ENCODE measurements at places on chromosomes 3 and 15.

DNA sequence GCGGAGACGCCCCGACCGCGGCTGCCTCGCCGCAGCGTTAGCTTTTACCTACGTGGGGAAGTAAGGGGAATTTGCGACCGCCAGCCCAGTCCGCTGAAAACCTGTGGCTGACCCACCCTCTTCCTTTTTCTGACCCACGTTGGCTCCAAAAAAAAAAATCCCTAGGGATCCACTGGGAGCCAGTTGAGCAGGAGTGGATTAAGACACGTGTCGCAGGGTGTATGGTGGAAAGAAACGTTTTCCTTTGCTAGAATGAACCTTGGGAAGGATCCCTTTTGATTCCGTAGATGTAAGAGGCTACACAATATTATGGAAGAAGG is 575 bp upstream of the PCYT1A start:
- DNase-seq, result no peak

DNA sequence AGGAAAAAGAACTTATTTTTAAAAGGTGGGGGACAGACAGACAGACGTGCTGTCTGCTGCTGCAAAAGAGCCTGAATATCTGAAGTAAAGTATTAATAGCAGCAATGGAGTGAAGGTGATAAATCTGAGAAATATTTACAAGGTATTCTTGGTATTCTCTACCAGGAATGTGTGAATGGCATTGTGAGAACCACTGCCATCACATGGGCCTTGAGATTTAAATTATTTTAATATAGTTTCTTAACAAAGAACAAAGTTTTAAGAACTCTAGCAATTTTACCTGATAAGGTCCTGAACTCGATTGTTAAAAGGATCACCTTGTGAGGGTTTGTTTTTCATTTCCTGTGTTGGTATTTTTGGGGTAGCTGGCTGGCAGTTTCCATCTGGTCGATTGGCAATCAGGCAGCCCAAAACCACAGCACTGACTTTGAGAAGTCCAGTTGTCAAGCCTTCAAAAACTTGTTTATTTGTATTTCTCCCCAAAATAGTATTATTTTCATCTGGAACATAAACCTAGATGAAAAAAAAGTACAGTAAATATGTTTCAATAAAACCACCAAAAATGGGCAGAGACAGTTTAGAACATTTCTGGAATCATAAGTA is 97.3 kb downstream of the ISL2 start:
- no peak for DNase-seq

DNA sequence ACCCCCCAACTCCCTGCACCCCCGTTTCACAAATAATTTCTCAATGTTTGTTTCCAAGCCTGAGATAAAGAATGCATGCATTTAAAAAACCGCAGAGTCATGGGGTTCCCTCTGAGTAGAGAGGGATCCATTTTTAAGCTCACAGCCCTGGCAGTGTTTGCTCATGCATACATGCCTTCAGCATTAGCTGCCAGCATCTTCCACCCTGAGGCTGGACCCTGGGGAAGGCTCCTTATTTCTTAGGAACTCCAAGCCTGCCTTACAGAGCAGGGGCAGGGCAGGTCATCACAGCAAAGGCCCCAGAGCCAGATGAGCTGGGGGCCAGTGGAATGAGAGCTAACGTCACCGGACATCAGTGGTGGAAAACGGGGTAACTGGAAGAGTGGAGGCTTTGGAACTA is 31.3 kb downstream of the TLE3 start:
- no peak for DNase-seq

DNA sequence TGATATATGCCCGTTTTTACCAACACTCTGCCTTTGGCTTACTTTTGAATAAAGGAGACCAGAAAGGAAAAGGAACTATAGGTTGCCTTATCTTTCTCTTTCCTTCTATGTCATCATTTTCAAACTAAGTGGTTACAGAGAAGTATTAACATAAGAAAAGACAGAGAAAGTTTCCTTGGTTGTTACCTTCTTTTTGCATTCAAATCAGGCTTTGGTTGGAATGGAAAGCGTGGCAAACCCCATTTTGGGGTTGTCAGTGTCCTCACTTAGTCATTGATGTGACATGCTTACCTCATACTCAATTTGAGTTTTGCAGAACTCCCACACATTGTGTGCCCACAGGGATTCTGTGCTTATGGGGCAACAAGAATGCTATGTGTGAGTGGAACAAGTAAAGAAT is 3.7 kb upstream of the THRB start:
- no peak for DNase-seq

GRCh38 chr15:99717161-99718009 is 15.9 kb downstream of the LYSMD4 start:
- DNase-seq, result no peak

GRCh38 chr15:67085818-67086636 is 20.6 kb downstream of the SMAD3 start:
- DNase-seq, result no peak

DNA sequence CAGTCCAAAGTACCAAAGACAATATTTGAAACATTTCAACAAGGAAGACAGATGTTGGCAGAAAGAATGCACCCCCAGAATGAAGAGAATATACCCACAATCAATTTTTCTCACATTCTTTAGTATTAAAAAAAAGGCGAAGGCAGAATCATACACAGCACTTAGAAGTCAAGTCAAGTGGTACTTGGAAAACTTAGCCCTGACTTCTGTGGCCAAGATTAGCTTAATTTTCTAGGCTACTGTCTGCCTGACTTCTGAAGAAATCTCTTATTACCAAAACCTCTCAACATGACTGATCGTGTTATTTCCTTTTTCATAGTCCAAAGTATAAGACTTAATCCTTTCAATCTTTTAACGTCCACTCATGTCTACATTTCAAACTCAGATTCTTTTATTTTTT is 60.7 kb downstream of the PBRM1 start:
- DNase-seq, result no peak

GRCh38 chr15:25242957-25243799 is 195.6 kb downstream of the UBE3A start:
- DNase-seq, result no peak

- DNase-seq, result no peak
These were observed 12.7 kb upstream of the OXSR1 start for GRCh38 chr3:38152609-38153008.

DNA sequence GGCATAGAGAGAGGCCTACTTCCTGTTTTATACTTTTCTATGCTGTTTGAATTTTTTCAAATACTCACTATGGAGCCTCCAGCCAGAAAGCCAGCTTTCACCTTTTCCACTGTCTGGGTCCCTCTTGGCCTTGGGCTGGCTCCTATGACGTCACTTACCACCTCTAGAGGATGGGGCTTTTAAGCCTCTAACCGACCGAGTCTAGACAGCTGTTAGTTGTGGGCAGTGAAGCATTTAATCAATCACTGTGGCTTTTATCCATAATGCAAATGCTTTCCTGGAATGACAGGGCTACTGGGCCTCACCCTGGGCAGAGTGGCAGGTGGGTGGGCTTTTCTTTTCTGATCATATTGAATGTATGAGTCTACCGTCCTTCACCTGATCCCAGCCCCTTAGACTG is 61.9 kb downstream of the LRRK1 start:
- DNase-seq, result no peak

DNA sequence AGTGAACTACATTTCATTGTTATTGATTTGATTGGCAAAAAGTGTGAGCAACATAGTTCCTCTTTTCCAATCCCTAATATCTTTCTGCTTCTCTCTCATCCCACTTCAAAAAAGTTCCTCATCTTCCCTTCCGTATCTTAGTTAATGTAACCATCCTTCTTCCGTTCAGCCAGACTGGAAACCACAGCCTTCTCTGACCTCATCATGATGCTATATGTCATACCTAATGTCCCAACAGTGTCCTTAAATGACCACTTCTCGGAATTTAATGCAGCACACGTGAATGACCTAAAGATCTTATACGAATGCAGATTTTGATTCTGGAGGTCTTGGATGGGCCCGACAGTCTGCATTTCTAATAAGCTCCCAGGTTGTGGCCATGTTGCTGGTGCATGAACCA is 320.3 kb upstream of the SATB1 start:
- DNase-seq, result no peak

- DNase-seq, result no peak
These were observed 3.6 kb upstream of the NMD3 start for GRCh38 chr3:161217496-161217895.

DNA sequence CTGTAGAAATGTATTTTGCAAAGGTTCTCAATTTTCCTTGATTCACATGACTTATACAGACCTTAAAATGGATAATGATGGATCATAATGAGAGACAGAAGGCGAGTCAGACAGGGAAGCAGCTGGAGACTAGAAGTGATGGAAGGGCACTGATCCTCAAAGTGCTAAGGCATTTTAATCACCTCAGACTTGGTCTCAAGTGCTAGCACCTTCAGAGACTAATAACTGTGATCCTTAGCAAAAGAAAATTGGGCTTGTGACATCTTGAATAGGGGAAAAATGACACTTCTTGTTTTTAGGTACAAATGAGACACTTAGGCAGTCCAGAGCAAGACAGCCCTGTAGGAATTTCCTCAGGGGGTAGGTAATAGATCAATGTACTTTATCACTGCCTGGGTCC is 1011.7 kb downstream of the SQOR start:
- no peak for DNase-seq

GRCh38 chr3:119598410-119599098 is 869 bp downstream of the PLA1A start:
- DNase-seq, result no peak

DNA sequence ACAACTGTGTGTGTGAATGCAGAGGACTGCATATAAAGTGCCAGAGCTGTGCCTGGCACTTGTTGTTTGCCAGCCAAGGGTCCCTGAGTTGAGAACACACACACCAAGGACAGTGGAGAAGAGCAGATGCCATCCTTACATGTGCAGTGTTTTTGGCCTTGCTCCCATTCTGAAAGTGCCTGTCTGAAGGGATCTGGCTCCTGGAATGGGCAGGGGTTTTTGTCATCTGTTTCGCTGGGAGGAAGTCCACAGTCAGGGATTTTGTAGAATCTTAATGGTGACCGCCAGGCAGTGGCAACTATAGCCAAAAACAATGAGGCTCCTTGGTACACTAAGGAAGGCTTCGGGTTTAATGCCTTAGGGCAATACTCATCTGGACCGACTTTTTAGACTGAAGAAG is 63.7 kb downstream of the DUT start:
- DNase-seq, result no peak

GRCh38 chr3:13714251-13714916 is 165.5 kb downstream of the FBLN2 start:
- DNase-seq, result no peak

DNA sequence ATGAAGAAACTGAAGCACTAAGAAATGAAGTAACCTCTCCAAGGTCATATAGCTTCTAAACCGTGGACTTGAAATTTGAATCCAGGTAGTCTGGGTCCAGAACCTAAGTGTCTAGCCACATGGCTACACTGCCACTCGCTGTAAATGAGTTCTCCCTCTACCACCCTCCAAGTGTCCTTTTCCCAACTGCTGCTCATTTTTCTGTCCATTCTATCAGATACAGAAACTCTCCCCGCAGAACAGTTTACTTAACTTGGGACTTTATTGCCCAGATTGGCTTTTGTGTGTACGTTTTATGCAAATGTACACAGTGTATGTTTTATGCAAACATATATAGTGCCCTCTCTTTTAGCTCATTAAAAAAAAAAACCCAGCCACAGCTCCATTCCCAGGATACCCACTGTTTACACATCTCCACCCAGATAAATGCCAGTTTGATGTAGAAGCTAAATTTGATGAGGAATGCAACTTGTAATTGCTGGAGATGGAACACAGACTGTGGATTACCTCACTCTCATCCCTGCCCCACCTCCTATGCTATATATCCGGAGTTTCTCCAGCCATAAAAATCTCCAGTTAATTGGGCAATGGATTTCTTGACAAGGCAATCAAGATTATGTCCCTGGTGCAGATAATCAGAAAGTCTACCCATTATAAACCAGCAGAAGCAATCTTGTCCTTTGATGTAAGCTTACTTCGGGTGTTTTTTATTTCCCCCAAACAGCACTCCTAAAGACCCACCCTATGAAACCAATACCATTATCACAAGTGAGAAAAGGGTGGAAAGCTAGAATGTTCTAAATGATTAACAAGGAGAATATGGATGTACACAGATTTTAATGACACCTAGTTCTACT is 42.0 kb downstream of the THBS1 start:
- no peak for DNase-seq

- DNase-seq, result no peak
These were observed 78.5 kb upstream of the PRR20G start for GRCh38 chr3:127366383-127366782.

- no peak for DNase-seq
These were observed 277.1 kb downstream of the EDEM1 start for GRCh38 chr3:5464649-5465048.

GRCh38 chr3:168885028-168885427 is 778.5 kb downstream of the MECOM start:
- no peak for DNase-seq

DNA sequence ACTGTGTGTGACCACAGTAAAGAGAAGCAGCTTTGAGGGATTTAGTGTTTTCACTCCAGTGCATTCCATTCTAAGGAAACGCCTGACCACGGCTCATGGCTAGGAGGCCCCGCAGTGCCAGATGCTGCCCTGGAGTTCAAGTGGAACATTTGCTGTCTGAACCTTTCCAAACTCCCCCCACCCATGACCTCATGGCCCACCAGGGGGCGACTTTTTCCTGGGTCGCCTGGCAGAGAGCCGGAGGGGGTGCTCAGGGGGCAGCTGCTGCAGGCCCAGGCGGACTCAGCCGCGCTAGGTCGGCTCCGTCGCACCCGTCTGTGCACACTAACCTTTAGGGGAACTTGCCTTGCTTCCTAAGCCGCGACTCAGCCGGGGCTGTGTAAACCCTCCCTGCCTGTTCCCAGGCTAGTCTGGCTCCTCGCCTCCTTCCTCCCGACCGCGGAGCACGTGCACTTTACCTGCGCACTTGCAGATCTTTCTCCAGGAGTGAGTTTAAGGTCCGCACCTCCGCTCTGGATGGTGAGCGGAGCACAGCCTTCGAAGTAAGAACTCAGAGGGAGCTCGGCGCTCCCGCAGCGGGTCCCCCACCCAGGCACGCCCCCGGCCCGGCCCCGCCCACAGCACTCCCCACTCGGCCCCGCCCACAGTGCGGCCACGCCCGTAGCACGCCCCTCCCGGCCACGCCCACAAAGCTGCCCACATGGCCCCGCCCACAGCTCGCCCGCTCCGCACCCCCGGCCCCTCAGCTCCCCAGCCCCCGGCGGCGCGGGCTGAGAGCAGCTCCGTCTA is at the start of gene OCA2:
Gene OCA2, minus strand, starts transcription at position 550 of the 789 bp plus-strand sequence. CDS start 17,441 bp downstream, outside the sequence.
- DNase-seq, result peak; percentile 47

DNA sequence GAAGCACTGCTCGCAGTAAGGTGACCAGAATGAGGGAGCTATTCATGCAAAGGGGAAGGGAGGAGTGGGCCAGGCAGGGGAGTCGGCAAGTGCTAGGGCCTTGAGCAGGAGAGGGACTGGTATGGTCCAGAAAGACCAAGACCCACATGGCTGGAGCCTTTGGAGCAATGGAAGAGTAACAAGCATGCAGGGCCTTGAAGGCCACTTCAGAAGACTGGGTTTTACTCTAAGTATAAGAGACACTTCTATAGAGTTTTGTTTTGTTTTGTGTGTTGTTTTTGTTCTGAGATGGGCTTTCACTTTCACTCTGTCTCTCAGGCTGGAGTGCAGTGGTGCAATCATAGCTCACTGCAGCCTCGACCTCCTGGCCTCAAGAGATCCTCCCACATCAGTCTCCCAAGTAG is 42.0 kb downstream of the BFSP2 start:
- DNase-seq, result no peak

All from T-helper 17 cell (primary cell).